ENCODE measurements at places on chromosomes 1 and 21.

DNA sequence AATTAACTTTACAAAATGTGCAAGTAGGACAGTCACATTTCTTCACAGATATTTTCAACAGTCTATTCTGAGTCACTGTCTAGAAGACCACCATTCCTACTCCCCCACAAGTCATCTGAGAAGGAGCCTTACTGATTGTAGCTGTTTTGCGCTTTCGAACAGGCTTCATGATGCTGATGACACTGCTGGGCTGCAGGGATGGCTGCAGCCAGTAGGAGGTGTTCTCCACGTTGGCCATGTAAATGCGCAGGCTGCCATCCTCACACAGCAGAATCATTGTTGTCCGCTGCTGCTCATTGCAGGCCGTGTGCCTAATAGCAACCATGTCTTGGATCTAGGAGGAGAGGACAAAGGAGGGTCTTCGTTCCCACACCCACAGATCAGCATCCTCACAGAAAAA lies 56.9 kb downstream of the UBR4 start:
- no peak for DNase-seq

GRCh38 chr1:19676438-19676922 lies 11.8 kb downstream of the HTR6 start:
- DNase-seq = no peak

GRCh38 chr1:153306303-153307220 lies 6.2 kb downstream of the PGLYRP3 start:
- no peak for DNase-seq

DNA sequence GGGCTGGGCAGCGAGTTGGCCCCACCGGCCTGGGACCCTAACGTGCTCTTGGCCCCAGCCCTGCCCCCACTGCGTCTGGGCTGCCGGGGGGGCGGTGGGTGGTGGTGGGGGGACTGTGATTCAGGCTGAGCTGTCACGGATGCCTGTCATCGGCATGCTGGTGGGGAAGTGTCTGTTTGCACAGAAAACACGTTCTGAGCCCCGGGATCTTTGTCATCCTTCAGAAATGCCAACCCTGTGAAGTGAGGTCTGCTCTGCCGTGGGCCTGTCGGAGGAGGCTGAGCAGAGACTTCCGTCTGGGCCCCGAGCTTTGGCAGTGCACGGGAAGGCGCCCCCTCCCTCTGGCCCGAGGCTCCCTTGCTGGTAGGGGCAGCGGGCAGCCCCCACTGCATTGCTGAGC lies 24.3 kb upstream of the PLCH2 start:
- DNase-seq = no peak

GRCh38 chr1:213474054-213474453 lies 423.0 kb downstream of the RPS6KC1 start:
- DNase-seq = no peak

DNA sequence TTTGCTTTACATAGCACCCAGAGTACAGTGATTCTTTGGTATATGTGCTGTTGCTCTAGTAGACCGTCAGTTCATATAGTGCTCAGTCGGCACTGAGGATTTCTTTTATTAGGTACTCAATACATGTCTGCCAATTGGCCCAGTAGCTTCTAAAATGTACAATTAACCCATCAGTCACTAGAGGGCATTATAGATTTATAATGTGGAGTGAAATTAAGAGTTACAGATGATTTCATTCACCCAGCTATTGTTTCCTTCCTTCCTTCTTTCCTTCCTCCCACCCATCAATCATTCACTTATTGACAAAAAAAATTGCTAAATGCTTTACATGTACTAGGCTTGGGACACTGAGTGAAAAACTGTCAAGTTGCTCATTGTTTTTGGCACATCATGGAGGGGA lies 263.6 kb upstream of the USP24 start:
- no peak for DNase-seq

DNA sequence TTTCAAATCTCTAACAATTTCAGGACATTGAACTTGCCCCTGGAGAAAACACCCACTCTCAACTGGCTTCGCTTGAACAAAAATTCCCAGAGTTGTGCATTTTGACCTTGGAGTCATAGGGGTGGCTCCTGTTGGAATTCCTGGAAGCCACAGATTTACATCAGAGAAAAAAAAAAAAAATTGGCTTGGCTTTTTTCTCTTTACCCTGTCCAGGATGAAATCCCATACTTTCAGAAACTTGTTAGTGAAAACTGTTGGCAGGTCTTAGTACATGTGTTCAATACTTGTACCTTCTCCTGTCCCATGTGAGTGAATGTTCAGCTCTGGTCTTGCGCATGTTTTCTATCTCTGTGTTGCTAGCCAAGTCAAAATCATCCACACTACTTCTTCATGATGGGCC lies 228.8 kb downstream of the TGFB2 start:
- no peak for DNase-seq

DNA sequence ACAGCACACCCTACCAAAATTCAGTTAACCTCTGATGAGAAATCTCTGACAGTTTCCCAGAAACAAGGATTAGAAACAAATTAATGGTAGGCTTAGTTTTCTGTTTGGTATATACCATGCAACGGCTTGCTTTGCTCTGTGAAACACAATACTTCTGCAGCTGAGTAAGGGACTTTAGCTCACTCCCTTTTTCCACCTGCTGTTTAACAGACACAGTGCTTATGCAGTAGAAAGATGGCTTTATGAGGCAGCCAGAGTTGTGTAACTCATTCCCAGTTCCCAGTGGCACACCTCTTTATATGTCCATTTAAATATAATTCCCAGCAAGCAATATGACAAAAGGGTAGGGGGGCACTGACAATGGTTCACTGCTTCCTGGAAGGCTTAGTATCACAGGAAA lies 124.0 kb downstream of the PIGK start:
- DNase-seq = no peak

- DNase-seq = no peak
Observed at GRCh38 chr21:36859744-36860501, 106.5 kb downstream of the HLCS start.
